Stimulated activated CD4-positive, alpha-beta T cell treated with anti-CD3 and anti-CD28 coated beads, Interleukin-1b, Interleukin-23, amount 100 ng/mL, for 24 hours (primary cell): ENCODE measurements at places on chromosomes 4 and X.

- DNase-seq, result no peak
Measured at GRCh38 chr4:96654045-96654444, 814.2 kb downstream of the PDHA2 start.

DNA sequence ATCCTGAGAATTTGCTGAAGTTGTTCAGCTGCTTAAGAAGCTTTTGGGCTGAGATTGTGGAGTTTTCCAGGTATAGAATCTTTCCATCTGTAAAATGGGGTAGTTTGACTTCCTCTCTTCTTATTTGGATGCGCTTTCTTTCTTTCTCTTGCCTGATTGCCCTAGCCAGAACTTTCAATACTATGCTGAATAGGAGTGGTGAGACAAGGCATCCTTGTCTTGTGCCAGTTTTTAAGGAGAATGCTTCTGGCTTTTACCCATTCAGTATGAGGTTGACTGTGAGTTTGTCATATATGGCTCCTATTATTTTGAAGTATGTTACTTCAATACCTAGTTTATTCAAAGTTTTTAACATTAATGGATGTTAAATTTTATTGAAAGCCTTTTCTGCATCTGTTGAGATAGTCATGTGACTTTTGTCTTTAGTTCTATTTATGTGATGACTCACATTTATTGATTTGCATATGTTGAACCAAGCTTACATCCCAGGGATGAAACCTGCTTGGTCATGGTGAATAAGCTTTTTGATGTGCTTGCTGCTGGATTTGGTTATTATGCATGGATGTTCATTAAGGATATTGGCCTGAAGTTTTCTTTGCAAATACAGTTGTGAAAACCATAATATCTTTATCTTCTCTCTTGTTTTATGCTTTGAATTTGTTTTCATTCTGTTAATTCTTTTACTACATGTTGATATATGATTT, 573.8 kb upstream of the NDST4 start:
- no peak for DNase-seq

DNA sequence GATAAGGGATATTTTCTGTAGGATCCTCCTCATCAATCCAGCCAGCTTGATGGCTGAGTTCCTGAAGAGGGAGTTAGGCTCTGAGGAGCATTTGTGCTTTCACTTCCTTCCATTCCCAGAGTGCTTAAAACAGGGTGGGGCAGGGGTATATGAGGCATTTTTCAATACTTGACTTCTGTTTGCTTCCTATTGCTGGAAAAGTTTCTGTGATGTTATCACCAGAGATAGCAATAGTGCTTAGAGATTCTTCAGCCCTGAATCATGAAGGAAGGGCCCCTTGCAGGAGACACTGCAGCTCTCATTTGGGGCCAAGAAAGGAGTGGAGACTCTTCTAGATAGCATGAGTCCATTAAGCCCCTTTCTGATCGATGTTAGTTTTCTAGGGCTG, 166.7 kb upstream of the RPS6KA3 start:
- no peak for DNase-seq

GRCh38 chr4:145420595-145421214, 60.9 kb upstream of the SMAD1 start:
- DNase-seq, result no peak

- no peak for DNase-seq
Measured at GRCh38 chrX:48787505-48788443, 1.4 kb downstream of the GATA1 start.
